ENCODE measurements at places on chromosomes 5 and 9.
A peak's percentile ranks its signal among the peaks of the same experiment; 100 is the strongest.

- no peak for DNase-seq
Observed at GRCh38 chr9:111876179-111876578, 20.4 kb upstream of the UGCG start.

DNA sequence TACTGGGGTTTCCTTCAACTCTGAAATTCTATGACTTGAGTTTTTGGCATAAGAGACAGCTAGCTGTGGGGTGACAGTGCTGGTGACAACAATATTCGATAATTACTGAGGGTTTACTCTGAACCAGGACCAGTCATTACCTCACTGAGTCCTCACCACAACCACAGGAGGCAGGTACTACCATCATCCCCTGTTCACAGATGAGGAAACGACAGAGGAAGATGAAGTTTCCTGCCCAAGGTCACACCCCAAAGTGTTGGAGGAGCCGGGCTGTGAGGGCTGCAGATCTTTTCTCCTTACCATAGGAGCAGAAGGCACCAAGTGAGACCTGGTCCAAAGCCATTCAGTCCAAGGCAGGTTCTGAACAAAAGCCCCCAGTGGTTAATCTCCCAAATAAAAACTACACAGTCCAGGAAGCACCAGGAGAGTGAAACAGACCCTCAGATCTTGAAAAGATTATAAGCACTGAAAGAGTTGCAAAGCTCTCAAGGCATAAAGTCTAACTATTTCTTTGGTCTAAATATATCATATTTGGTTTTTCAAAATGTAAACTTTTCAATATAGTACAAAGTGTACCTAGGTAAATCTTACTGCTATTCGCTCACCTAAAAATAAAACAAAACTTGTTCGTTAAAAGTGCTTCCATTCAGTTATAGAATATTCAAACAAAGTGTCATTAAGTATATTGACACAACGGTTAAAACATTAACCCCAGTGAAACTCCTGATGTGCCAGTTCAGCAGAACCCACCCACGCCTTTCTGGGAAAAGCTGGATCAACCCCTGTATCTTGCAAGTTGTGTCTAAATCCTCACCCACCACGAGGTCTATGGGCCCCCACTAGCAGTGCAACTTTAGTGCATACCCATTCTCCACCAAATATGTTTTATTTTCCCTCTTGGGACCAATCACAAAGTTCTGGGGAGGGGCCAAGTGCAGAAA lies 82.6 kb upstream of the EQTN start:
- DNase-seq = no peak

DNA sequence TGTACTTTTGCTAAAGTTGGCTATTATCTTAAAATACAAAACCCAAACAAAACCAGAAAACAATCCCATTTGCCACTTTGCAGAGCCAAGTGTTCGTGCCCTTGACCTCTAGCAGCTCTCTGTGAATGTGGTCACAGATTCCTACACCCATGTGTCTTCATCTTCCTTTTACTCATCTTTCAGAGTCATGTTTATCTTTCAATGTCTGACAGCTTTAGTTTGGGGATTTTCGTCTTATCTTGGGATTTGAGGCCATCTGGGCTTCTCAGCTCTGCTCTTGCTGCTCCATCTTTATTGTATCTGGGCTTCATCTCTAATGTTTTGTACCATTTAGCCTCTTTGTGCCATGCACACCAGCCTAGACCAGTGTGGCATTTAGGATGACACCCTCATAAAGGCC lies 81.0 kb downstream of the DAPK1 start:
- DNase-seq = no peak

- no peak for DNase-seq
Observed at GRCh38 chr5:3592298-3592697, 3.3 kb upstream of the IRX1 start.

DNA sequence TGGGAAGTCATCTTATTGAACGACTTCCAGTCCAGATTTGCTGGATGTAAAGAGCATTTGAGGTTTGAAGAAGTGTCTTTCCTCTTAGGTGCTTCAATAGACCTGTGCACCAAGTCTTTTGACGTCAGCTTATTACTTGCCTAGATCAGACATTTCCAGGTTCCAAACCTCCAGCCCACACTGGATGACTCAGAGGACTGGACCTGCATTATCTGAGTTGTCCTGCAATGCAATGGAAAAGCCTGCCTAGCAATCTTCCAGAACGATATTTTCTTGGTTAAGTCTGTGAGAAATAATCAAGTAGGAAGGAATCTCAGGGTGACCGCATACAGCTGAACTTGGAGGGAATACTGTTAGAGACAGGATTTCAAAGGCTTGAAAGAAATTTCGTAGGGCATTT lies 147.2 kb upstream of the MOCS2 start:
- DNase-seq = no peak

- peak; percentile 86 for DNase-seq
Observed at GRCh38 chr5:9924614-9925013, 294.5 kb upstream of the TAS2R1 start.

DNA sequence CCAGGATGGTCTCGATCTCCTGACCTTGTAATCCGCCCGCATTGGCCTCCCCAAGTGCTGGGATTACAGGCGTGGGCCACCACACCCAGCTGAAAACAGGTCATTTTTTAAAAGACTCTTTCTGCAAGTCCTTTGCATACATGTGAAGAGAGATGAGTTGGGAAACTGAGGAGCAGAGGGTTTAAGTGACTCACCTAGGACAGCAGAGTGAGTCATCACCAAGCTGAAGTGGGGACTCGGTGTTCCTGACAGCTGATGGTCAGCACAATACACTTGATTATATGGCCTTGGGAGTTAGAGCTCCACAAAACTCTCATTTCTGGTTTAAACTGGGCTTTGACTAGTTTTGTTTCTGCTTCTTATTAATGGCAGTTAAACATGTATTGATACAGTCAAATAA lies 38.1 kb upstream of the SSBP2 start:
- DNase-seq = no peak

- DNase-seq = no peak
Observed at GRCh38 chr9:73133022-73133651, 18.5 kb upstream of the ANXA1 start.

- DNase-seq = no peak
Observed at GRCh38 chr9:103700195-103700962, 393.7 kb upstream of the SMC2 start.

DNA sequence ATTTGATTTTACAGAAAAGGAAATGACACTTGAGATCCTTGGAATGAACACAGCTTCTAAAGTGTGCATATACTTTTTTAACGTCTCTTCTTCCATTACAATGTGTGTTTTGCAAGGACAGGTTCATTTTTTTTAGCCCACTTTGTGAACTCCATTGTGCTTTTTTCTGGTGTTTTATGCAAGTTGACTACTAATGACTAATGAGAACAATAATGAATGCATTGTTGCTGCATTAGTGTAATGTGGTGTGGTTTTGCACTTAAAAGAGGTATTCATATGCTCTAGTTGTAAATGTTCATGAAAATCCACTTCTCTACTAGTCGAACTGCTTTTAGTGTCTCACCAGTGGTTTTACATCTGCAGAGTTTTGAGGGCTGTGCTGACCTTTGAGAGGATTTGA lies 93.6 kb downstream of the UHRF2 start:
- no peak for DNase-seq

GRCh38 chr9:14960881-14961280 lies 50.7 kb upstream of the FREM1 start:
- no peak for DNase-seq

DNA sequence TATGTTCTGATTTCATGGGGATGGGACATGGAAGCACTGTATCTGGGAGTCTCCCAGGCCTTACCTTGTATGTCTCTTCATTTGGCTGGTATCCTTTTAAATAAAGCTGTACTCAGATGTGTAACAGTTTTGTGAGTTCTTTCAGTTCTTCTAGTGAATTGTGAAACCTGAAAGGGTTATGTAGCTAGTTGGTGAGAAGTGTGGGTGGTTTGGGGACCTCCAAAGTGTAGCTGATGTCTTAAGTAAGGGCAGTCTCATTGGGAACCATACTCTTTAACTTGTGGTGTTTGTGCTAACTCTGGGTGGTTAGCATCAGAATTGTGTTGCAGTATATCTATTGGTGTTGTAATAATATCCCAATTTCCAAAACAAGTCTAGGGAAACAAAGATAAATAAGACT lies 166.9 kb upstream of the CCNH start:
- no peak for DNase-seq

- DNase-seq = no peak
Observed at GRCh38 chr5:138956801-138957200, 81.7 kb upstream of the LRRTM2 start.

- DNase-seq = no peak
Observed at GRCh38 chr9:130634191-130634768, 30.1 kb upstream of the PRDM12 start.

- no peak for DNase-seq
Observed at GRCh38 chr9:123860603-123861002, 69.3 kb downstream of the DENND1A start.

DNA sequence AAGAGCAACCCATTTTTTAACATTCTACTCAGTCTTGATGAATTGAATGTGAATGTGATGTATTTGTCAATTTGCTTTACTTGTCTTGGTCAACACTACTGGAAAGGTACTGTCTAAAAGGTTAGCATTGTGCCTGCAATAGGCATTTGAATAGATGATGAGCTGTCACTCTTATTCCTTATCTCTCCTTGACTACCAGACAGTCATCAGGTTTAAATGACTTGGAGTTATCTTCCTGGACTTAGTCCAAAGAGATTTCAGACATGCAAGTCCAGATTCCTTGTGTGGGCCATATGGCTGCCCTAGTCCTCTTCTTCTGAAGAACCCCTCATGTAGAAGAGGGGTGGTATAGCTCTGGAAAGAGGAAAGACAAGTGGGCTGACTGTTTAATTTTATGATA lies 4.8 kb downstream of the ARHGEF28 start:
- no peak for DNase-seq

- DNase-seq = peak; percentile 34
Observed at GRCh38 chr5:52743970-52744369, 43.7 kb upstream of the ITGA1 start.

GRCh38 chr5:173595841-173596240 lies 20.6 kb downstream of the BOD1 start:
- DNase-seq = no peak

DNA sequence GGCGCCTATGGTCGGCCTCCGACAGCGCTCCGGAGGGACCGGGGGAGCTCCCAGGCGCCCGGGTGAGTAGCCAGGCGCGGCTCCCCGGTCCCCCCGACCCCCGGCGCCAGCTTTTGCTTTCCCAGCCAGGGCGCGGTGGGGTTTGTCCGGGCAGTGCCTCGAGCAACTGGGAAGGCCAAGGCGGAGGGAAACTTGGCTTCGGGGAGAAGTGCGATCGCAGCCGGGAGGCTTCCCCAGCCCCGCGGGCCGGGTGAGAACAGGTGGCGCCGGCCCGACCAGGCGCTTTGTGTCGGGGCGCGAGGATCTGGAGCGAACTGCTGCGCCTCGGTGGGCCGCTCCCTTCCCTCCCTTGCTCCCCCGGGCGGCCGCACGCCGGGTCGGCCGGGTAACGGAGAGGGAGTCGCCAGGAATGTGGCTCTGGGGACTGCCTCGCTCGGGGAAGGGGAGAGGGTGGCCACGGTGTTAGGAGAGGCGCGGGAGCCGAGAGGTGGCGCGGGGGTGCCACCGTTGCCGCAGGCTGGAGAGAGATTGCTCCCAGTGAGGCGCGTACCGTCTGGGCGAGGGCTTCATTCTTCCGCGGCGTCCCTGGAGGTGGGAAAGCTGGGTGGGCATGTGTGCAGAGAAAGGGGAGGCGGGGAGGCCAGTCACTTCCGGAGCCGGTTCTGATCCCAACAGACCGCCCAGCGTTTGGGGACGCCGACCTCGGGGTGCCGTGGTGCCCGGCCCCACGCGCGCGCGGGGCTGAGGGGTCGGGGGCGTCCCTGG lies 561 bp downstream of the DAPK1 start:
- DNase-seq = no peak

DNA sequence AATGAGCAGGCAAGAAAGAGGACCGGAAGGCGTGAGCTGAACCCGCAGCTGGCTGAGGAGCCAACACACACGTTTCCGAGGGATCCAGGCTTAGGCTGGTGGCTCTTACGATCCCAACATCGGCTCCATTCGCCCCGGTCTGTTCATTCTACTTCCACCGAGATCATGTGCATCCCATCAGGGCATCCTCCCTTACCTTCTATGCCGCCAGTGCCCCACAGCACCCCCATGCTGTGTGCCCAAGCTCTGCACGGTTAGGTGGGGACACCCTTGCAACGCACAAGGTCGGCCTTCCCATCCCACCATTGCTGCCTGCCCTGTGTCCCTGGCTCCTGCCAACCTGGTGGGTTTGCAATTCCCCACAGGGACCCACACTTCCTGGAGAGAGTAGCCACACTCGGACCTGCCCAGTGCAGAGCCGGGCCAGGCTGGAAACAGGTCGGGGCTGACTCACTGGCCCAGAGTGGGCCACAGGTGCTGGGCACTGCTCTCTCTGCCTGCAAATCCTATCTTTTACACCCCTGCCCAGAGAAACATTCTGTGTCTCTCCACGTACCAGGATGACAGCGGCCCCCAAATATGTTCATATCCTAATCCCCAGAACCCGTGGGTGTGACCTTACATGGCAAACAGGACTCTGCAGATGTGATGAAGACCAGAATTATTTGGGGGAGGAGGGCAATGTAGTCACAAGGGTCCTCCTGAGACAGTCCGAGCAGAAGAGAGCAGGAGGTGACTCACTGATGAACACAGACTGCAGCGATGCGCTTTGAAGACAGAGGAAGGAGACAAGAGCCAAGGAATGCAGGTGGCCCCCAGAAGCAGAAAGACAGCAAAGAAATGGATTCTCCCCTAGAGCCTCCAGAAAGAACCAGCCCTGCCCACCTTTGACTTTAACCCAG lies 182.2 kb downstream of the AUH start:
- no peak for DNase-seq

DNA sequence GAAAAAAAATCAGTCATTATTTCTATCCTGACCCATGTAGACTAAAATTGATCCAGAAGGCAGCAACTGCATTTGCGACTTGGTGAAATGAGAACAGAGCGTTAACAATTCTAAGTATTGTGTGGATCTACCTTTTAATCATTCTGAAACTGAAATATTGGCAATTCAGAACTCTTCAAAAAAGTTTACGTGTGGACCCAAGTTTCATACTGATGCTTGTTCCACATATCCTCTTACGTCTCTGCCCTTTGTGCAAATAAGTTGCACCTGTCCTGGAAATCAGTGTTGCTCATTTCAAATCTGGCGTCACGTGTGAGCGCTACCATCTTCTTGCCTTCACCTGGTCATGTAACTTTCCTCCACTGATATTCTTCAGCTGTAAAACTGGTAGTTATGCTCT lies 74.7 kb downstream of the NTRK2 start:
- DNase-seq = no peak

- no peak for DNase-seq
Observed at GRCh38 chr5:25020454-25020853, 375.7 kb upstream of the CDH10 start.

DNA sequence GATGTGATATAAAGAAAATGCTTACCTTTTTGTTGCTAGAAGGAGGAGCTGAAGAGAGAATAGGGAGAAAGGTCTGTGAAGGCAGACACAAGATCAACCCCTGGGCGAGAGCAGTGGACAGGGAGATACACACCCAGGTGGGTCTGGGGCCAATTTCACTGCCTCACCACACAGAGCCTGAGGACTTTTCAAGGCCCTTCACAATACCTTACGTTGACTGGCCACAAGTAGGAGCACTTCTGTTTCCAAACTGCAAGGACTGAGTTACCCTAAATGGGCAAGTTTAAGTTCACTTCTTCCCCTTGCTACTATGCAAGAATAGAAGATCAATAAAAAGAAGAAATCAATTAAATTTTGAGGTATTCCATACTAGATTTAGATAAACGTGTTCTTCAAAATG lies 174.5 kb upstream of the SLC12A2 start:
- peak; percentile 54 for DNase-seq
